Activated CD8-positive, alpha-beta memory T cell treated with anti-CD3 and anti-CD28 coated beads for 24 hours (primary cell): ENCODE measurements at places on chromosomes 16 and 17.
A peak's percentile ranks its signal among the peaks of the same experiment; 100 is the strongest.

DNA sequence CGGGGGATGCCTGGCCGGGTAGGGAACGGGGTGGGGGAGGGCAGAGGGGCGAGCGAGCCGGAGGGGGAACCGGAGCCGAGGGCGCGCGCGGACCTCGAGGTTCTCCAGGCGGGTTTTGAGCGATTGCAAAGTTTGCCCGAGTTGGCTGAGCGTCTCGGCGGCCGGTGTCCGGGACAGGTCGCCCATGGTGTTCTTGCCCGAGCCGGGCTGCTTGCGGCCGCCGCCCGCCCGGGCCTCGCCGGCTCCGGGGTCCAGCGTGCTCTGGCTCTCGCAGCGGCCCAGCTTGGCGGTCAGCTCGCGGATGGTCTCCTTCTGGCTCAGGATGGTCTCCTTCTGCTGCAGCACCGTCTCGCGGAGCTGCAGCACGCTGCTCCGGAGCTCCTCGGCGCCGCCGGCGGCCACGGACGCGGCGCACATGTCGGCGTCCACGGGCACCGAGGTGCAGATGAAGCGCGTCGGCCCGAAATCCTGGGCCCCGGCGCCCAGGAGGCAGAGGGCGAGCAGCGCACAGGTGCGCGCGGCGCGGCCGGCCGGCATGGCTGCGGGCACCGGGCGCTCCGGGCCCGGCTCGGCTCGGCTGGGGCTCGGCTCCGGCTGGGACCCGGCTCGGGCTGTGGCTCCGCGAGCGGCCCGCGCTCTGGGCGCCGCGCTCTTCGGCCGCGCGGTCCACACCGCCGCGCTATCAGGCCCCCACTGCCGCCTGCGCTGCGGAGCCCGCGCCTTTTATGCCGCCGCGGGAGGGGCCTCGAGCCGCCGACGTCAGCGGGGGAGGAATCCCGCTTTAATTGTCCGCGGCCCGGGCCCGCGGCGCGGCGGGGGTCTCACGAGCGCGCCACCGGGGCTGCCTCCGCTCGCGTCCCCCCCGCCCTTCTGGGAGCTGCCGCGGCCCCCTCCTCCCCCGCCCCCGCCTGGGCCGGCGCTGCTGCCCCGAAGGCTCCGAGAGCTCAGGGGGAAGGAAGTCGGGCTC is at the start of gene NPTX1:
NPTX1 (minus strand) TSS at position 698 of the 967 bp plus-strand sequence; CDS start at position 537, 161 bp downstream.
- DNase-seq: peak; percentile 67

DNA sequence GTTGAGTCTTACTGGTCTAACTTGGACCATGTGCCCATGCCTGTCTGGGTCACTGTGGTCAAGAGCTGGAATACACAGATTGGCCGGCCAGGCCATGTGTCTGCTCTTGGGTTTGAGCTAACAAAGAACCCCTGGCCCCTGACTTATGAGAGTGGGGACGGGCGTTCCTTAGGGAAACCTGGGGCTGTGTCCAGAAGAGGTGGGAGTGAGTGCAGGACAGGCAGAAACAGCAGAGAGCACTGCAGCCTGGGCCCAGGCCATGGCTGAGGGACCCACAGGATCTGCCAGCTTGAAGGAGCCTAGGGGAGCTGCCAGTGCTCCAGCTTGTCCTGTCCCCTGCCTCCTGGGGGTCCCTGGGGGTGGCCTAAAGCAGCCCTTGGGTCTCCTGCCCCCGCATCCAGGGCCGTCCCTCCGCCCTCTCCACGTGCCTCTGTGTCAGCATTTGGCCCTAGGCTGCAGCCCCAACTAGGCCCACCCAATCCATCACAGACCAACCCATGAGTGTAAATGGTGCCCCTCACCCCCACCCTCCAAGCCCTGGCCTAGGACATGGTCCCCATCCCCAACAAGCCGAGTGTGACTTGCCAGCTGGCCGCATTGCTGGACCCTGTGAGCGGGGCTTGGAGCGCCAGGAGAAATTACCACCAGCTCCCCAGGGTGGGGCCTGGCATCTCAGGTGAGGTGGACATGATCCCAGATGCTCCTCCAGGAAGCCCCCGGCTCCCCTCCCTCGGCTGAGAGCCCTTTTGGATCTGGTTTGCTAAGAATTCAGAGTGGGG is 12.5 kb upstream of the DRC7 start:
- DNase-seq: no peak

- no peak for DNase-seq
Observed at GRCh38 chr17:46202424-46202823, 9.2 kb upstream of the KANSL1 start.

- DNase-seq: no peak
Observed at GRCh38 chr17:21174186-21174585, 39.8 kb downstream of the TMEM11 start.

DNA sequence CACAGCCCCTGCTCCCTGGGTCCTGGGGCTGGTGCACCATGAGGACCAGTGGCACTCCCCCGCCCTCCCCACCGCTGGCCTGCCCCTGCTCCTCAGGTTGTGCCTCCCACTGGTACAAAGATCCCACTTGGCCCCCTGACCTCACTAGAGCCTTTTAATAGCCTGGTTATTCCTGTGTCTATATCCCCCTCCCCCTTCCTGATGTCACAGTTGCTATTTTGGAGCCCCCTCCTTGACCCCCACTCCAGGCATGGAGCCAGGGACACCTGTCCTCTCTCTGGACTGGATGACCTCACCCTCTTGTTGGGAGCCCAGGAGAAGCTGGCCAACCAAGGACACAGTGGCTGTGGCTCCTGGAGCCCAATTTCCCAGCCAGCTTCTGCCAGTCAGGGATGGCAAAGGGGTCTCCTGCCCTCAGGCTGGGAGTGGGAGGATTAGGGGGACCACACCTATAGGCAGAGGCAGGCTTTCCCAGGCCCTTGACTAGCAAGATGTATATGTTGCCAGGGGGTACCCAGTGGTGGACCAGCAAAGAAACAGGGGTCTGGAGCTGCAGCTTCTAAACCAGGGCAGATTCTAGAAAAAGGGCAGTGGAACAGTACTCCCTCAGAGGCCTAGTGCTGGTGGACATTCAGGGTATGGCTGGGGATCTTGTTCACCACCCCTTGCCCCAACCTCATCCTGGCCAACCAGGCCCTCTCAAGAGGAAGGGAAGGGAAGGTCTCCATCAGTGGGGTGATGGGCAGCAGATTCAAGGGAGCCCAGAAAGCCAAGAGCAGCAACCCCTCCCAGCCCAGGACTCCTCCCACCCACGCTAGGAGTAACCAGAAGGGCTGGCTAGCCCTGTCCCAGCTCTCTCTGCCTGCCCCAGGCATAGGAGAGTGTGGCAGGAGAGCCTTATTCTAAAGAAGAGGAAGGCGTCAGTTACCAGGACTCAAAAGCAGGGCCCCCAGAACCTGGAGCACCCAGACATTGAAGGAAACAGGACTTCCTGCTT is 10.9 kb downstream of the HDAC5 start:
- DNase-seq: no peak
